ENCODE measurements at places on chromosomes 16 and 17.

- DNase-seq: peak; percentile 65
These were observed 45.9 kb downstream of the SOCS3 start for GRCh38 chr17:78313735-78314648.

GRCh38 chr17:35170968-35171771 is 23.0 kb downstream of the SLC35G3 start:
- DNase-seq: no peak

- DNase-seq: no peak
These were observed 96.1 kb upstream of the XYLT1 start for GRCh38 chr16:17566656-17567450.

DNA sequence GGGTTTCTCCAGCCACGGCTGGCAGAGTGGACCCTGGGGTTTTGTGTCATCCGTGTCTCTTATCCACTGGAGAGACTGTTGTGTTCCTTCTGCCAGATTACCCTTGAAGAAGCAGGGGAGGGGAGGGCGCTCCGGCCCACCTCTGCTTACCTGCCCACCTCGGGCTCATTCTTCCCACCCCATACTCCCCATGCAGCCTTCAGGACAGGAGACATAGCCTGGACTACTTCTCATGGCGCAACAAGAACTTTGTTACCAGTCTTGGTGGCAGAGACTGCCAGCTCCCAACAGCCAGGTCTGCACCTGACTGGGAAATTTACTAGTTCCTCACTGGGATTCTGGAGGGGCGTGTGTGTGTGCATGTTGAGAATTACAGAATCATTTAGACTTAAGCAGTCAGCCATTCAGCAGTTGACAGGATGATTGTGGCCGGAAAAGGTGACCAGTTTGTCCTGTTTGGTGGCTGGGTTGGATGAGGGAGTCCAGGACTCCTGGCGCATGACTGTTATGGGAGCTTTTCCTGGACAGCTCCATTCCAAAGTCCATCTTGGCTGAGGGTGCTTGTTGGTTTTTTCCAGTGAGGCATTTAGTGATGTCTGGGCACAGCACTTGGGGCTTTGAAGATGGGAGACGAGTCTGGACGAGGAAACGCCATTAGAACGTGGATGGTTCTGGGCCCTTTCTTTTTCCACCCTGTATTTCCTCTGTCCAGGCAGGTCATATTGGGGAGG is 8.7 kb downstream of the GSE1 start:
- DNase-seq: no peak

- no peak for DNase-seq
These were observed 102.2 kb upstream of the HLF start for GRCh38 chr17:55162556-55162946.

GRCh38 chr17:40290629-40291280 is 3.1 kb downstream of the CDC6 start:
- peak; percentile 41 for DNase-seq

All from NCI-H1092 treated with DMSO at 0.1 percent for 48 hours (cell line).